ENCODE measurements at places on chromosomes 2 and 18. TPM values are rescaled to one million over a fixed set of nuclear protein-coding genes. Genes with fewer than 3 reads are reported as not detected.

Gene GALM
- 29.9 TPM for total RNA-seq

Gene ANKRD30B
- total RNA-seq, result 11.5 TPM

DNA sequence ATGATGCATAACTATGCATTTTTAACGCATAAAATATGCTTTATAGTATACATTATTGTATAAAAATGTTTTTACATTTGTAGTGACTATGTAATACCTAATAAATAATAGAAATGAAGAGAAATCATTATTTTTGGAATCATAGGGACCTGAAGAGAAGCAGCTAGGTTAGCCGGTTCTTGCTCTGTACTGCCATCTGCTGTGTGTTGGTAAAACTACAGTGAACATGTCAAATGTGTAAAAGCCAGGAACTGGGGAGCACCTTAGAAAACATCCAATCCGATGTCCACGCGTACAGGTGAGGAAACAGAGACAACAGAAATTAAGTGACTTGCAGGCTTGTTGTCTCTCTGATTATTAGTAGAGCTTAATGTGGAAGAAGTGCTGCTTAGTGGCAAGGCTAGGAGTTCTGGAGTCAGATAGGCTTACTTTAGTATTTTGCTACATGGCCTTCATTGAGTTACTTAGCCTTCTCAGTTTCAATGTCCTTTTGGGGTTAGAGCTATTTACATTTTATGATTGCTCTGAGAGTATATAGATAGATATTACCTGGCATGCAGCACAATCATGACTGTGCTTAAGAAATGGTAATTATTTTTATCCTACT is 386.5 kb downstream of the DLGAP1 start:
- DNase-seq, result no peak

DNA sequence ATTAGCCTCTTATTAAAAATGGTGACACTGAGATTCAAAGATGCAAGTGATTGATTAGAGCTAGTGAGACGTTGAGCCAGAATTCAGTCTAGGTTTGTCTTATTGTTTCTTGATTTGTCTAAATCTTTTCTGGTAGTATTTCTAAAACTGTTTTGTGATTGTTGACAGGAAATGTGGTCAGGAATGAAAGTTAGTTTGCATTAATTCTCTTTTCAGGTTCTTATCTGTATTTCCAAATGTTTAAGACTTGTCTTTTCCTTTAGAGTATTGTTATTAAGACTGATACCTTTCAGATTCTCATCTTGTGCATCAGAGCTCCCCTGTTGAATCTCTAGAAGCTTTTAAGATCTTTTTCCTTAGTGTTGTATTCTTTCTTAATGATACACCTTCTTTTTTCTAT is 89.3 kb downstream of the MBD5 start:
- no peak for DNase-seq

GRCh38 chr18:28134774-28135173 is 42.2 kb downstream of the CDH2 start:
- DNase-seq, result no peak

- no peak for DNase-seq
Observed at GRCh38 chr2:42566837-42567321, 1.6 kb upstream of the MTA3 start.

Gene MYO3B
- 0.98 TPM for total RNA-seq

DNA sequence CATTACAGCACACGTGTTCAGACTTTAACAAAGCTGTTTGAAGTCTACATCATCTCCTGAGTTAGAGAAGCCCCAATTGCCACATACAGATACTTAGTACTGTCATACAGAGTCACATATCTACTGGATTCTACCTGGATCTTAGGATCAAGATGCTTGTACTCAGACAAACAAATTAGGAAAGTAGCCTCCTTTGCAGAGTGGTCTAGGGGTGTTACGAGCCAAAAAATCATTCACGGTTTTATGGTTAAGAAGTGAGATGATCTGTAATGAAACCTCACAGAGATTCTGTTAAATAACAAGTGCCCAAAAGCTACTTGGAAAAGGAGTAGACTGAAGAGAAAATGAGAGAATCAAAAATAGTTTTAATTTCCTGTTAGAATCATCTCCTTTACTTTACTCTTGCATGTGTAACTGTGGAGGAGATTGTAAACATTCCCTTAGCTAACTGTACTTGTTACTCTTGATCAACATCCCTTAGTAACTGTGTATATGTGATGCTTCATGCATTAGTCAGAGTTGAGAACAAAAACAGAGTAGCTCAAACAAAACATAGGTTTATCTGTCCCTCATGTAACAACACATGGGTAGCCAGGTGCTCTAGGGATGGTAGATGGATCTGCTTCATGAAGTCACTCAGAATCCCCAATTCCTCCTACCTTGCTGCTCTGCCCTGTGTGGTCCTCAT is 16.4 kb upstream of the IL1RL1 start:
- no peak for DNase-seq

Gene PLEK
- 20.5 TPM for total RNA-seq

DNA sequence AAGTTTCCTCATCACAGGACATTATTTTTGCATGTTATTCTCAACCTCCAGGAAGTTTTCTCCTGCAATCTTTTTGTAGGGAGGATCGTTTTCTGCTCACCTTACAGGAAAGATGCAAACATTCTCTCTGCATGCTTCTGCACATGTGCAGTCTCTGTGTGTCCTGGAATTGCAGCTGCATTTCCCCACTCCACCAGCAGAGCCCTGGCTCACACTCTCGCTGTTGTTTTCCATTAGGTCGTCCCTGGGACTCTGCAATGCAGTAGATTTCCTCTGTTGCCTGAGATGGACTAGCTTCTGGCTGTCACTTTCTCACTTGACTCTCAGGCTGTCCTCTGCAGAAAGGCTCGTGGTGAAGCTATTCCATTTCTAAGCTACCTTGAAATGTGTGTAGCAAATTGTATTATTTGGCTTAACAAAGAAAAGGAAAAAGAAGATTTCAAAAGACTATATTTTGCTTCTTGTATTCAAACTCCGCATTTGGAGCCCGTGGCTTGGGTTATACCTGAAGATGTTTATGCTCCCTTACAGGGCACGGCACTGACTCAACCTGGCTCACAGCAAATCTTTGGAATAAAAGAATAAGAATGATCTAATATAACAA is 346.7 kb downstream of the RAD51AP2 start:
- DNase-seq, result no peak

Gene RNF152
- 8.6 TPM for total RNA-seq

GRCh38 chr2:170214309-170214948 is 36.5 kb downstream of the MYO3B start:
- no peak for DNase-seq

DNA sequence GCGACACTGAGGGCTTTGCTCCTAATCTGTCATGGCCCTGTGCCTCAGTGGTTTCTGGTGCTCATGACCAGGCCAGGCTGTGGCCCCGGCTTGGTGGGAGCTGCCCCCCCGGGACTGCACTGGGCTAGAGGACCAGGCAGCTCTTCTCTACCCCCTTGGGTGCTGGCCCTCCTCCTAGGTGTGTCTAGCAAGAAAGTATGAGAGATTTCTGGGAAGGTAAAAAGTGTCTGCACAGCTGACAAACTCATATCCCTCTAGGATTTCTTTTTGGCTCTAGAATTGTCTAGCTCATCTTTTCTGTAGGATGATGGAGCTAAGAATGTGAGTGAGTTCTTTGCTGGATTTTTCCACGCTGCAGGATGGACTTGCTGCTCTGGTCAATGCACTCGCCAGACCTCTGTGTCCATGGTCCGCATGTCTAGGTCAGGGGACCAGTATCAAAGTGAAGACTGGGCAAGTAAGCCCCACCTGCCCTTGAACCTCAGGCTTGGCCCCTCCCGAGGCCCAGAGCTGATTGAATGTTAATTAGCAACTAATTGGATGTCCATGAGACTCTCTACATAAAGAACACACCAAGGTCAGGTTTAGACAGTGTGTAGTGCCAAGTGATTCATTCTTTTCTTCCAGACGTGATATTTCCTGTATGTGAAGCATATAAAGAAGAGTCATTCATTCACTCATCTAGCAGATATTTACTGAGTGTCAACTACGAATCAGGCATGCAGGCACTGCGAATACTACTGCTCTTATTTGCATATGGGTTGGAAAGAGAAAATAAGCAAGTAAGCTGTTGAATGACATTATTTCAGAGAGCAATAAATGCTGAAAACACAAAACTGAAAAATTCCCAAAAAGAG is 15.6 kb upstream of the PSD4 start:
- DNase-seq, result no peak

All from breast epithelium (tissue), 4 donors.